ENCODE measurements at places on chromosomes 12 and 14.

DNA sequence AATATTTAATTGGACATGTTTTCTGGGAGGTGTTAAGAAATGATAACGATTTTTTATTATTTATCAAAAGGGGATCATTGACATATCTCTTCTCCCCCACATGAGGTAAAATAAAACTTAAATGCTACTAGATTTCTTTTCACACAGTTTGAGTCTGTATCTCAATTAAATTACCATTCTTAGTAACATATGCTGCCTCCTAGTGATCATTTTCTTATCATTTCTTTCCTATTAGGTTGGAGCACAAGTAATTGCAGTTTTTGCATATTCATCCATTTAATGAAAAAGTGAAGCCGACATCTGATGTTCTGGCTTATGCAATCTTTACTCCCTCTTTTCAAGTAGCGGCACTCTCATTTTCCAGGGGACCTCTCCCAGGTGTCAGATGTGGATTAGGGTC, 24.9 kb downstream of the PUS7L start:
- no peak for DNase-seq

DNA sequence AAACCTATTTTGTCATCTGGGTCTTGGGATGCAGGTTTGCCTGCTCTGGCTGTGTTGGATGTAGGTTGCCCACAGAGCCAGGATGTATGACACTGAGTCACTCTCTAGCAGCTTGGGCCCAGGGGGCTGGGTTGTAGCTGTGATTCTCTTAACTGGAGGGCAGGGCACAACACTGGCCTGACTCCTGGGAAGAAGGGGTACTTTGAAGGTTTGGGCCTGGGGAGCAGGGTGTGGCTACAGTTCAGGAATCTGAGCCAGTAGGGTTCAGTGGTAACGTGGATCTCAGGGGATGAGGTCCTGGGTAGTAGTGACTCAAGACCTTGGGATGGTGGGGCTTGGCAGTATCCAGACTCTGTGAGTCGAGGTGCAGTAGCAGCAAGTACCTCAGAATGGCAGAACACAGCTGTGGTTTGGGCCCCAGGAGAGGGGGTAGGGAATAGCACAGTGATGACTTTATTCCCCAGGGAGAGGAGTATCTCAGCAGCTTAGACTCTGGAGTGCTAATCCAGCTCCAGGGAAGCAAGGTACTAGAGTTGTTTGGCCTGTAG, 25.7 kb downstream of the TBC1D15 start:
- no peak for DNase-seq

- no peak for DNase-seq
Measured at GRCh38 chr14:52338051-52338681, 24.1 kb downstream of the PTGER2 start.

DNA sequence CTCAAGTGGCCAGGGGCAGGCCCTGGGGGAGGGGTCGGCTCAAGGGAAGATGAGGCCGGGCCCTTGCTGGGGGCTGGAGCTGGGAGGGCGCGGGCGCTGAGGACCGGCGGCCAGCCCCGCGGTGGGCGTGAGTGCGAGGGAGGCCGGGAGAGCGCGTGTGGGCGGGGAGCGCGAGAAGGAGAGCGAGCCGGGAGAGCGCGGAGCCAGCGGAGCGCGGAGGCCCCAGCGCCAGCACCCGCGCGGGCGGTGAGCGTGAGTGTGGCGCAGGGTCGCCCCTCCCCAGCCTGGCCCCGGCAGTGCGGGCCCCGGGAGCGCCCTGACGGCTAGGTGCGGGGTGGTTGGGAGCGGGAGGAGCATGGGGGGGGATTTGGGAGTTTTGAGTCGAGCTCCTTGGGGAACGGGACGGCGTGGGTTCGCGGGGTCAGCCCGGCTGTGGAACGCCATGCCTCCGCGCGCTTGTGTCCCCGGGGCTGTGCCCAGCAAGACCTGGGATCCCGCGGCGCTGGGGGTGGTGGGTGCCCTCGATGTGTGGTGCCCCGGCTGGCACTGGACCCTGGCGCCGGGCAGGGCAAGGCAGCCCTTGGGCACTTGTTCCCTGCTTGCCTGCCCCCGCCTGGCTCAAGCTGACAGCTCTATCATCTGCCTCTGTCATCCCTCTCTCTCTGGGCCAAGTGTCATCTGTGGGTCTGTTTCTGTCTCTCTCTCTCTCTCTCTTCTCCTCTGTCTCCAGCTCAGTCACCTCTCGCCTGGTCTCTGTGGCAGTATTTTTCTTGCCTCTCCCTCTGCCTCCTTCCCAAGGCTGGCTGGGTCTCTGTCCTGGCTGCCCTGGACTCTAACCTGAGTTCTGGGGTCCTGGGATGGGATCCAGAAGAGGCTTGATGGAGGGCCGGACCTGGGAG, at the start of gene LBHD2:
TSS of gene LBHD2 (plus strand) at position 190 of the 899 bp plus-strand sequence. CDS start 1,803 bp downstream, outside the sequence.
- DNase-seq, result no peak

DNA sequence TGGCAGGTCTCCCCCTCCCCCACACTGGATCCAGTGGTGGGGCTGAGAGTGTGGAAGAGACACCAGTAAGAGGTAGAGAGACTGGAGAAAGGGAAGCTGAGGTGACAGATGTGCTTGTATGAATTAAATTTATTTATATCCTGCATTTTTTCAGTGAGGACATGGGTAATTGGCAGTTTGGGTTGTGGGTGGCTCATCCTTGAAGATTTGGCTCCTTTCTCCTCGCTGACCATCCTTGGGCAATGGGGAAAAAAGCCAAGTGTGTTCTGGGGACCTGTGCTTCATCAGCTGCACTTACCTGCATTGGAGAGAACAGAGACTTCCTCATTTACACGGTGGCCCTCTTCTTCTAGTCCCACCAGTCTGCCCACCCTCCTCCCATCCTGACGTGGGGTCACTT, 86.4 kb downstream of the RFX4 start:
- DNase-seq, result no peak

GRCh38 chr12:42749239-42749638, 159.7 kb upstream of the PRICKLE1 start:
- no peak for DNase-seq

- no peak for DNase-seq
Measured at GRCh38 chr12:77727442-77728001, 103.2 kb upstream of the NAV3 start.

GRCh38 chr12:48002773-48003218, 1.5 kb downstream of the COL2A1 start:
- DNase-seq, result no peak

DNA sequence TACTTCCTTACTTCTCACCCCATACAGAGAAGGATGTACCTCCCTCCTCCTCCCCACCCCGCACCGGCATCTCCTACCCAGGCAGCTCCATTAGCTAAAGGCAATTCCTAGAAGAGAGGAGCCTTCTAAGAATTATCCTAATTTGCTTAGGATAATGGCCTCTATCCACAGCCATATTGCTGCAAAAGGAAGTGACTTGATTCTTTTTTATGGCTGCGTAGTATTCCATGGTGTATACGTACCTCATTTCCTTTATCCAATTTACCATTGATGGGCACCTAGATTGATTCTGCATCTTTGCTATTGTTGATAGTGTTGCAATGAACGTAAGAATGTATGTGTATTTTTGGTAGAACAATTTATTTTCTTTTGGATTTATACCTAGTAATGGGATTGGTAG, 189.7 kb downstream of the PCNX1 start:
- no peak for DNase-seq

GRCh38 chr12:68609998-68610369, 715 bp upstream of the RAP1B start:
- DNase-seq, result no peak

DNA sequence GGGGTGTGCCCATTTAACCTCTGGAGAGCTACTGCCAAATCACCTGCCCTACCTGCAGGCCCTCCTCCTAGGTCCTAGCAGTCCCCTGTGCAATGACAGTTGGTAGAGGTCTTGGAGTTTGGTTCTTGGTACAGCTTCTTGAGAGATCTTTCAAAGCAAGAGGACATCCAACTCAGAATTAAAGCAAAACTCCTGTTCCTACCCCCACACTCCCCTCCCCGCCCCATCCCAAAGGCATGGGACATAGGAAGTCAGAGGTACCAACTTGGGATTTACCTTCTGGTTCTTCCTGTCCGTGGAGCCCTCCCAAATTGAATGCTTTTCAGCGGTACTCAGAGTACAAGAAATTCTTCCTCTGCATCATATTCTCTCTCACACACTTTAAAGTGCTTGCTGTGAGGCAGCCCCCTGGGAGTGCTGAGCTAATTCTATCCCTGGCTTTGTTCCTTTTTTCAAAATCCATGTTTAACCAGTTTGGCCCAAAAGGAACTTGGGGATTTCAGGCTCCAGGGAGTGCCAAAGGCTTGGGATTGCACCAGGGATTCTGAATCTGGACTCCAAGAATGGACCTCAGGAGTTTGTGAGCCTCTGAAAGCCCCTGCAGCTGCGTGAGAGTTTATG, 40.8 kb downstream of the GALNT16 start:
- no peak for DNase-seq

GRCh38 chr14:54766276-54767138, 136.1 kb downstream of the GCH1 start:
- no peak for DNase-seq

- no peak for DNase-seq
Measured at GRCh38 chr14:31968107-31968810, 108.8 kb upstream of the ARHGAP5 start.

GRCh38 chr12:6140651-6141447, 16.4 kb upstream of the VWF start:
- DNase-seq, result no peak

DNA sequence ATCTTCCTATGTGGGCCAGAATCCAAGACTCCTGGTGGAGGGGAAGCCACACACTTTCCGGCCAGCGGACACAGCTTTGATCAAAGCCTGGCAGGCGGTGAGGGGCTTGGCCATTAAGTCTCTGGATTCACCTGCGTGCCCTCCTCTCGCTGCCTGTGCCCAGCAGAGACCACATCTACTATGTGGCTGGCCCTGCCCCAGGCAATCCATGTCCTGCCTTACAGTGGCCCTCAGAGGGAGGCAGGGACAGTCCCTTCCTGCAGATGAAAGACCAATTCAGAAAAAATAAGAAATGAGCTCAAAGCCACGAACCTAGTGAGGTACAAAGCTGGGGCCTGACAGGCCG, 82.7 kb upstream of the GPR68 start:
- DNase-seq, result no peak

- no peak for DNase-seq
Measured at GRCh38 chr14:103541709-103542604, 13.0 kb downstream of the TRMT61A start.

DNA sequence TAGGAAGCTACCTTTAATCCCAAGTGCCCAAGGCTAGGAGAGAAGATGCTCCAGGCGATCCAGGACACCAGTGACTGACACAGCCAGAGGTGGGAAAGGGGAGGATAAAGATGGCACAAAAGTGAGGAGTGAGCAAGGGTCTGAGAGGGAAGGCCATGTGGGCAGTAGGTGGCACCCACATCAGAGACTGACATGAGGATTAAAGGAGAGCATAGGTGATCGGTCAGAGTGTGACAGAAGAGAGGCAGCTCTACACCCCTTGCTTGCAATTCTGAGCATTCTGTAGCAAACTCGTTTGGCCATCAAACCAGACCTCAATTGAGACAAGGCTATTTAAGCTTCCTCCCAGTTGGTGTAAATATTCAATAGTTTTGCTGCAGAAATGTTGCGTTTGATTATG, 724 bp upstream of the CD27 start:
- DNase-seq, result no peak

DNA sequence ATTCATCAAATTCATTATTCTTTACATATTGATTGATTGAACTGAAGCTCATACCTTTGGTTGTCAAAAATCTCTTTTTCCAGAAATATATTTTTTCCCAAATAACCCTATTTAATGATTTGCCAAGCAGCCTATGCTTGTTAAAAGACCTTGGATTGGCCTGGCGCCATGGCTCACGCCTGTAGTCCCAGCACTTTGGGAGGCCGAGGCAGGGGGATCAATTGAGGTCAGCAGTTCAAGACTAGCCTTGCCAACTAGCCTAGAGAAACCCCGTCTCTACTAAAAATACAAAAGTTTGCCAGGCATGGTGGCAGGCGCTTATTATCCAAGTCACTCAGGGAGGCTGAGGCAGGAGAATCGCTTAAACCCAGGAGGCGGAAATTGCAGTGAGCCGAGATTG, 165.1 kb upstream of the MGAT4C start:
- no peak for DNase-seq
